Thyroid gland (tissue), 4 donors: ENCODE measurements at places on chromosomes 7 and 10. TPM values are rescaled to one million over a fixed set of nuclear protein-coding genes. Genes with fewer than 3 reads are reported as not detected.

Gene MYOZ1
- 4.3 TPM for total RNA-seq

Gene STEAP4
- total RNA-seq, result 162 TPM

DNA sequence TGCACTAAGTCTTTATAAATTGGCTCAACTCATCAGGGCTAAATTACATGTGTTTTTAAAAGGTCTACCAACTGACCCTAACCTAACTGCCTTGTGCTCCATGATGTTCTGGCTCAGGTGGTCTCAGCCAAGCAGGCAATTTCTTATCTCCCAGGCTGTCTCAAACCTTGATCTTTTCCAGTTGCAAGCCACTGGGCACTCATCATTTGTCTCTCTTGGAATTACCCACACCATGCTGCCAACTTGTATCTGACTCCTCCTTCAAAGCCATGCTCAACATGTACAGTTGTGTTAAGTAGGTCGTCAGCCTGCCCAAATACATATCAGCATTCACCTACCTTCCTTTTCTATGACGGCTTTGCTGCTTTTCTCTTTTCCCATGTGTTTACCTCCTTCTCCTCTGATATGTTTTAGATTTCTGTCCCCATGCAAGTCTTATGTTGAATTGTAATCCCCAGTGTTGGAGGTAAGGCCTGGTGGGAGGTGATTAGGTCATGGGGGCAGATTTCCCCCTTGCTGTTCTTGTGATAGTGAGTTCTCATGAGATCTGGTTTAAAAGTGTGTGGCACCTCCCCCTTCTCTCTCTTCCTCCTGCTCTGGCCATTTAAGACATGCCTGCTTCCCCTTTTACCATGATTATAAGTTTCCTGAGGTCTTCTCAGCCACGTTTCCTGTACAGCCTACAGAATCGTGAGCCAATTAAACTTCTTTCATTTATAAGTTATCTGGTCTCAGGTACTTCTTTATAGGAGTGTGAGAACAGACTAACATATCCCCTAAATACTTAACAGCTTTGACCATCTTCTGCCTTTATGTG is 130.0 kb downstream of the ELAPOR2 start:
- H3K27ac ChIP-seq, result no peak overlapping the region
- no peaks in the 10 kb centered on the region for H3K4me1 ChIP-seq
- H3K27me3 ChIP-seq, result no peaks in the 10 kb centered on the region
- no peak for DNase-seq

Gene ACBD7
- 0.54 TPM for total RNA-seq

- H3K27ac ChIP-seq, result peak overlapping the region; percentile 69
- H3K36me3 ChIP-seq, result peaks cover 6% of the 10 kb centered on the region
- DNase-seq, result no peak
- no peaks in the 10 kb centered on the region for H3K27me3 ChIP-seq
- H3K4me3 ChIP-seq, result peak overlapping the region; percentile 56
- H3K4me1 ChIP-seq, result peaks cover 11% of the 10 kb centered on the region
These were observed 562 bp downstream of the NUB1 start for GRCh38 chr7:151342102-151342646.

DNA sequence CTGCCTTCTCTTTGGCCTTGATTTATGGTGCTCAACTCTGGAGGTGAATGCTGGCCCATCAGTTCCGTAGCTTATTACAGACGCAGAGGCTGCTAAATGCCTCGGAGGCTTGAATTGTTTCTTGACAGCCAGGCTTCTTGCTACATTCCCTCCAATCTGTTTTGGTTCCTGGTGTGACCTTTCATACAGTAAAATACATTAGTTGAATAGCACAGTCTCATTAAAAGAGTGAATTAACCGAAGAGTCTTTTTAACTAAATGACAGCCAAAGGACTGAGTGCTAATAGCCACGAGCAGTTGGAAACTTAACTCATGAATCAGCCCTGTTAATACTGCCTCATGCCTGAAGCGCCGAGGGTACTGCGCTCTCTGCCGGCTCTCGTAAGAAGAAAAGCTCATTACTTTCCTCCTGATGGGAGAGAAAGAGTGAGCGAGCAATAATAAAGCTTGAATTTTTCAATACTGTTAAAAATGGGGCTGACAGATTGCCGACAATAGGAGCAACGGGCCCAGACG is 236.4 kb upstream of the GPR26 start:
- no peak for DNase-seq
- H3K27me3 ChIP-seq, result no peaks in the 10 kb centered on the region
- H3K4me3 ChIP-seq, result no peak overlapping the region
- no peaks in the 10 kb centered on the region for H3K36me3 ChIP-seq
- no peaks in the 10 kb centered on the region for H3K4me1 ChIP-seq

Gene CDK13
- total RNA-seq, result 138 TPM

- DNase-seq, result peak; percentile 59
- no peaks in the 10 kb centered on the region for H3K27me3 ChIP-seq
- peak overlapping the region; percentile 38 for H3K27ac ChIP-seq
- no peaks in the 10 kb centered on the region for H3K4me1 ChIP-seq
- H3K36me3 ChIP-seq, result peaks cover 47% of the 10 kb centered on the region
These were observed 41.1 kb upstream of the STMP1 start for GRCh38 chr7:135620980-135621850.
